Caki2 (cell line): ENCODE measurements at places on chromosomes 3 and 15.

GRCh38 chr3:39960515-39961191 is 151.2 kb downstream of the MYRIP start:
- DNase-seq: no peak

DNA sequence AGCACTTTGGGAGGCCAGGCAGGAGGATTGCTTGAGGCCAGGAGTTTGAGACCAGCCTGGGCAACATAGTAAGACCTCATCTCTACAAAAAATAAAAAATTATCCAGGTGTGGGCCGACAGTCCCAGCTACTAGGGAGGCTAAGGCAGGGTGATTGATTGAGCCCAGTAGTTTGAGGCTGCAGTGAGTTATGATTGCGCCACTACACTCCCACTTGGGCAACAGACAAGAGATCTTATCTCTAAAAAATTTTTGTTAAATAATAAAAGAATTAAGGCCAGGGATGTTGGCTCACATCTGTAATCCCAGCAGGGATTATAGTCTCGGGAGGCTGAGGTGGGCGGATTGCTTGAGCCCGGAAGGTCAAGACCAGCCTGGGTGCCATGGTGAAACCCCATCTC is 25.8 kb upstream of the NFKBIZ start:
- no peak for DNase-seq

DNA sequence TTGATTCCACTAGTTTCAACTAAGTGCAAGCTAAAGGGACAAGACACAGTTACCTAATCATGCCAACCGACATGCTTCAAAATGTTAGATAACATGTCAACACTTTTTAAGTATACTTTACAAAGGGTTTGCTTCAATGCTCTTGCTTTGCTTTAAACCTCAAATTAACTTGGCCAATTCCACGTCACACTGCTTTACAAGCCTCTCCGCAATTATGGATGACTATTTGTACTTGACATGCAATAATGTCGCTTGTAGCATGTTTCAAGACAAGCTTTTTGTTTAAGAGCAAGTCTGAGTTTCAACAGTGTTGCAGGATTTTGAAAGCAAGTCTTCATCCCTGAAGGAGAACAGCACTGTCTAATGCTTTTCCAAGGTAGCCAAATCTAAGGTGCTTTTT is 86.9 kb downstream of the CNTN3 start:
- DNase-seq: no peak

GRCh38 chr15:62777671-62778070 is 264.9 kb upstream of the TPM1 start:
- no peak for DNase-seq

- no peak for DNase-seq
Observed at GRCh38 chr3:195263925-195264600, 6.9 kb downstream of the XXYLT1 start.
